KBM-7 (cell line): ENCODE measurements at places on chromosomes 11 and 22.
A peak's percentile ranks its signal among the peaks of the same experiment; 100 is the strongest.

DNA sequence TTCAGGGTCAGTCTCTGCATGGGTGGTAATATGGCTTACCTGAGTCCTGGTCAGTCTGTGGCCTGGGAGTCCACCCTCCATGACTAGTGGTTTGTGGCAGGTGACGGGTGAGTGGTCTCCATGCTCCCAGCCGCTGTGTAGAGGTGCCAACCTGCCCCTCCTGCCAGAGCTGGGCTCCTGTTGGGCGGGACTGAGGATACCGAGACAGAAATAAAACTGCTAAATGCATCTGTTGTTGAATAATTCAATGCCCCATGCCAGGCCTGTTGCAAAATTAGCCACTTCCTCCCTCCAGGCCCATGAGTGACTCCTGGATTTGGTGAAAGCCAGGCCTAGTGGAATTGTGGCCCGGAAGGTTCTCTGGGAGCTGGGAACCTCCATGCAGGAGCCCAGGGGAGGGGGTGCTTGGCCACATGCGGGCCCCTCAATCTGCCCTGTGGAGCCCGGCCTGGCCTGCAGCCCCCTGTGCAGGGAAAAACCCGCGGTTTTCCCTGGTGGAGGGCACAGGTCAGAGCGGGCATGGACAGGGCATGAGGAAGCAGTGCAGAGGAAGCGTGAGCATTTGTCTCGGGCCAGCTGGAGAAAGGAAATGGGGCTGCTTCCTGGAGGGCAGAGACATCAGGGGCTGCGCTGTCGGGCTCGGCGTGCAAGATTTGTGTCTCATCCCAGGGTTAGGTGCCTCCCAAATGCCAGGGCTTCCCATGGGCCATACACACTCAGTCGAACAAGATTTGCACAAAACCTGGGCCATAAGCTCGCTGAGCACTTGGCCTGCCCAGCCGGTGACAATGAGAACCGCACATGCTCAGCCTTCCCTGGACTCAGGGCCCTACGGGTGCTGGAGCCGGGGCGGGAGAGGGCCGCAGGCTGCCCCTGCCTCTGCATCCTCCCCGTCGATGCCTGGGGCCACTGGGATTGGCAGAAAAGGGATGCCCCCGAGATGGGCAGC, 66.9 kb downstream of the KCNQ1 start:
- no peak for DNase-seq

GRCh38 chr11:67090717-67091116, 28.3 kb upstream of the KDM2A start:
- no peak for DNase-seq

- DNase-seq: peak; percentile 73
These were observed 81.5 kb upstream of the PPARA start for GRCh38 chr22:46068593-46069491.

DNA sequence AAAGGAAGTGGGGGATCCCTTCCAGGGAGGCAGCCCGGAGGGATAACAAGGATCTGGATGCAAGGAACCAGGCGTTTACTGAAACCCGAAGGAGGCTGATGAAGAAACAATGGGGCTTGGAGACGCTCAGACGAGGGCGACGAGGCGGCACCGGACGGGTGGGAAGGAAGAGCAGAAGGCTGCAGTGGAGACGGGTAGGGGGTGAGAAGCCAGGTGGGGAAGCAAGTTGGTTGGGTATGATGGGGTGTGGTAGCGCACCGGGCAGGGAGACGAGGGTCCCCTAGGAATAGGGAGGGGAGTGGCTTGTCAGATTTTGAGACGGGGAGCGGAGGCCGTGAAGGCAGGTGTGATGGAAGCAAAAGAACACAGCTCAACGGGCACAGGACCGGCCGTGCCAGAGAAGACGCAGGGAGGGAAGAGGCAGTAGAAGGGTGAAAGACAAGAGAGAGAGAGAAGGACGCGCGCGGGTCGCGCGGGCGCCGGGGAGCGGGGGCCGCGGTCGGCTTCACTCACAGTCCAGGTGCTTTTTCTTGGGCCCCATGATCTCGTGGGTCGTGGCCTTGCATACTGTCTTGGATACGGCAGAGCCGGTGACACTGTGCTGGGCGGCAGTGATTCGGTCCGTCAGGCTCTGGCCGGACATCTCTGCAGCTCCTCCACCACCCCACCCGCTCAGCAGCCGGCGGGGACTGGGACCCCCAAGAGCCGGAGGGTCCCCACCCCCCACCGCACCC, 579 bp downstream of the PICALM start:
- DNase-seq: peak; percentile 51

- no peak for DNase-seq
These were observed 452.3 kb downstream of the KCNA4 start for GRCh38 chr11:29564486-29564885.

DNA sequence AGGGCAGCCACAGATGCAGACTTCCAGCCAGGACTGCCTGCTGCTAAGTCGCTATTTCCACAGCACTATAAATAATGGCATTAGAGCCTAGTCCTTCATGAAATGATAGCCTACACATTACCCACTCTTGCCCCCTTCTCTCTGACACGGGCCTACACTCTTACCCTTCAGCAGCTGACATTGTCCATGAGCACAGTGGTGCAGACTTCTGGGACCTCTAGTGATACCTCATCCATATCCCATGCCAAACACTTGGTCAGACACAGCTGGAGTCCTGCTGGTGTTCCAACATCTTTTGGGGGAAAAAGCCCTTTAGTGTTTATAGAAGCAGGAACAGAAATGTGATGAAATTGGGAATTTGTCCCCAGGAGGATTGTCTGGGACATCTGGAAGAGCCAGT, 43.4 kb upstream of the RAB1B start:
- DNase-seq: no peak

- DNase-seq: no peak
These were observed 17.9 kb upstream of the TENM4 start for GRCh38 chr11:79458709-79459108.

DNA sequence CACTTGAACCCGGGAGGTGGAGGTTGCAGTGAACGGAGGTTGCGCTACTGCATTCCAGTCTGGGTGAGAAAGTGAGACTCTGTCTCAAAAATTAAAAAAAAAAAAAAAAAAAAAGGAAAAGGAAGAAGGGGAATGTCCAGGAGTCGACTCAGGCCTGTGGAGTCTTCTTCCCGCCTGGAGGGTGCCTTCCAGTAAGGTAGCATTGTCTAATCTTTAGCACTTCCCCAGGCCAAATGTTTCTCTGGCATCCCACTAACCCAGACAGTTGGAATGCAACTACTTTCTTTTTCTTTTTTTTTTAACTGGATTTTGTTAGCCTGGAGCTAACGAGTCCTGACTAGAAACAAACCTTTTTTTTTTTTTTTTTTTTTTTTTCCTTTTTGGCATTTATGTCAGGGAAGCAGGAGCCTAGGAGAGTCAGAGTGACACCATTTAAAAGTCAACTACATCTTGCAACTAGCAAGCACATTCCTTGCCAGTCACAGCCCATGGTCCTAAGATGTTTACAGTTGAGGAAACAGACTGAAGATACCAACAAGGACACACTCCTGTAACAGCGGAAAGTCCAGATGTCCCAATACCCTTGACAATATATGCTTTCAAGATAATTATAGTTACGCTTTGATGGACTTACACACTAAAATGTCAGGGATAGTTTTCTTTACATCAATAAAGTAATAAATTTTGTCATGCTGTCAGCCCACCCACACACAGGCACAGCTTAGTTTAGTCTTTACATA, 10.6 kb downstream of the PLET1 start:
- no peak for DNase-seq

DNA sequence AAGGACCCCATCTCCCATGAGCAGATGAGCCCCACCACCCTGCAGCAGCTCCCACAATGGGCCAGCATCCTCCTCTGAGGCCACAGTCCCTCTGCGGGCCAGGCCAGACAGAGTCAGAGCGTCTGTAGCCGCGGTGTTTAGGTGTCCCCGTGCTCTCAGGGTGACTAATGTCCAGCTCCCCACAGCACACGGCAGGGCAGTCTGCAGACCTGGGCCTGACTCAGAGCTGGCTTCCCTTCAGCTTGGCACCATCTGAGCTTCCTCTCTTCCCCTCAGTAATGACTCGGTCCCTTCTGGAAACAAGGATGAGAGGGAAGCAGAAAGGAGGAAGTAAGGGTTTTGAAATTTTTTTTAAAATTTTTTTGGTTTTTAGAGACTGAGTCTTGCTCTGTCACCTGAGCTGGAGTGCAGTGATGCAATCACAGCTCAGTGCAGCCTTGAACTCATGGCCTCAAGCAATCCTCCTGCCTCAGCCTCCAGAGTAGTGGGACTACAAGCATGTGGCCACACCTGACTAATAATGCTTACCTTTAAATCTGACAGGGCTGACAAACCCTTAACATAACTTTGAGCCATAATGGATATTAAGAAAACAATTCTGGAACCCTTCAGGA, 28.5 kb downstream of the LRRC74B start:
- peak; percentile 41 for DNase-seq

DNA sequence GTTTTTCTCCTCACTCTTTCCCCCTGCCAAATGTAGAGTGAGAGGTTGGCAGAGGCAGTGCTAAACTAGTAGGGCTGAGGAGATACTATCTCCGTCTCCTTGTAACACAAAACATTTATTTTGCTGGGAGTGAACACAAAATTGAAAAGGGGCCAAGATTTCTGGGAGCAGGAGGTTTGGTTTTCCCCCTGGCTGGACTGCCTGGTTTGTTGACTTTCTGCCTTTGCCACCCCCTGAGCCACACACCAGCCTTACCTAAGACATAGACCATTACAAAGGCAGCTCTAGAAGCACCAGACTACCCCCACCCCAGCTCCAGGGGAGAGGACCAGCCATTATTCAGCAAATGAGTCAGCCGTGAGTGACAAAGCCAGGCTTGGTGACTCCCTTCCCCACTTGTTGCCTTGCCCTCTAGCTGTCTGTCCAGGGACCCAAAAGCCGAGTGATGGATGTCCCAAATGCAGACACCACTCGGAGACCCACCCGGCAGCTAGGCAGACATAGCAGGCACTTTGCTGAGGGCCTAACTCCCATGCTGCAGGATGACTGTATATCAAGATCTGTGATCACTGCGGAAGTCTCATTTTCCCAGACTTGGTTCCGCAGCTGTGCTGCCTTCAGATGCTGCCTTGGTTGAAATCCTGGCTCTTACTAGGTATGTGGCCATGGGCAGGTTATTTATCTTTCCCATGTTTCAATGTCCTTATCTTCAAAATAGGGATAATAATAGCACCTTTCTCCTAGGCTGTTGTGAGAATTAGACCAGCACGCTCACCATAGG, 17.7 kb upstream of the CDON start:
- DNase-seq: no peak

DNA sequence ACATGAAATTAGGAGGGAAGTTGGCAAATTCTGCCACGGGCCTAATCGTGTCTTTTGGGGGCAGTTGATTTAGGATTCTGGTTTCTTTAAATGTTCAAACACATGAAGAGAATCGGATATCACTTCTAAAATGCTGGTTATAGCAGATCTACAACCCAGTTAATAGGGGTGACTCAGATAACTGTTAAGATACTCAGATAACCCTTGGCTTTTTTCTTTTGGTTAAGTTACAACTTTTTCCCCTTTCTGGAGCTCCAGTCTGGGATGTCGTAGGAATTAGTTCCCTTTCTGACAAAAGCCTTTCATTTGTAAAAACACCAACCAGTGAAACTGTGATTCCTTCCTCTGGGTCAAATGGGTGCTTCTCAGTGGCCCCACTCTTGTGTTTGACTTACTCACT, 976 bp downstream of the DEPDC7 start:
- peak; percentile 26 for DNase-seq

GRCh38 chr22:31451709-31452571, 37.7 kb downstream of the EIF4ENIF1 start:
- peak; percentile 55 for DNase-seq

GRCh38 chr22:44244265-44244822, 63.6 kb downstream of the PARVG start:
- no peak for DNase-seq

DNA sequence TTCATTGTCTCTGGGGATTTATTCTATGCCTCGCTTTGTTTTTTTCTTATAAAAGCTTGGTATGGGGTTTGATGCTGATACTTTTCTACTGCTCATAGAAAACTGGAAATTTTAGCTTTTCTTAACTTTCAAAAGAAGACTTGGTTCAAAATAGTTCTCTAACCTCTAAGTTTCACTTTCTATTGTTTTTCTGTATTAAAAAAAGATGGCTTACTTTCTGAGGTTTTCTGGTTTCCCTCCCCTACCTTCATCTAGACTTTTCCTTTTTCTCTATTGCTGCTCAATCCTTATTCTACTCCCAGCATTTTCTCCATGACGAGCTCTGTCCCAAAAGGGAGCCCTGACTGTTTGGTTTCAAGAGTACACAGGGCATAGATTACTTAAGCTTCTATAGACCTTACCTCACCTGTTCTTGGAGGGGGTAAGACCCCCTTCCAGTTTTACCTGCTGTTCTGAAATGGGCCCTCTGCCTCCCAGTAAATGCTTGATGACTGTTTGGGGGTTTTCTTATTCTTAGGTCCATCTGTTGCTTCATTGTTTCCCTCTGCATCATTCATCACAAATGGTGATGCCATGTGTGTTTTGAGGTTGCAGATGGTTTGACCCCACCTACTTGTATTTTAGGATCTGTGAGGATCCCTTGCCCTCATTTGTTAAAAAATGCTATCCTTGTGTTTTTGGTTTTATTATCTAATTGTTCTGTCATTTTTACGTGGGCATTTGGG, 29.5 kb downstream of the DNHD1 start:
- DNase-seq: no peak

- DNase-seq: no peak
These were observed 166.5 kb upstream of the CADM1 start for GRCh38 chr11:115670538-115671205.

GRCh38 chr22:43274595-43275240, 68.5 kb downstream of the SCUBE1 start:
- DNase-seq: no peak
